ENCODE measurements at places on chromosomes 1 and 21.

DNA sequence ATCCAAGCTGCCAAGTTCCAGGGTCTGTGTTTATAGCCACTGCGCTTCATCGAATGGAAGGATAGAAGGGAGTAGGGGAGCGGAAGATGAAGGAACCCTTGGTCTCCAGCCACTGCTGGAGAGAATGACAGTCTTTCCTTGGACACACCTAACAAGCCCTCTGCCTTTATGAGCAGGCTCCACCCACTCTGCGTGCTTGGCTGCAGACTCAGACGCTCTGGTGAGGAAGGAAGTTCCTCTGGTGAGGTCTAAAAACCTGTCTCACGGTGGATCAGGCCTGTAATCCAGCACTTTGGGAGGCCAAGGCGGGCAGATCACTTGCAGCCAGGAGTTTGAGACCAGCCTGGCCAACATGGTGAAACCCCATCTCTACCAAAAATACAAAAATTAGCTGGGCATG is 55.4 kb downstream of the MATN1 start:
- DNase-seq, result no peak

GRCh38 chr1:20404466-20404865 is 81.5 kb downstream of the CAMK2N1 start:
- DNase-seq, result no peak

DNA sequence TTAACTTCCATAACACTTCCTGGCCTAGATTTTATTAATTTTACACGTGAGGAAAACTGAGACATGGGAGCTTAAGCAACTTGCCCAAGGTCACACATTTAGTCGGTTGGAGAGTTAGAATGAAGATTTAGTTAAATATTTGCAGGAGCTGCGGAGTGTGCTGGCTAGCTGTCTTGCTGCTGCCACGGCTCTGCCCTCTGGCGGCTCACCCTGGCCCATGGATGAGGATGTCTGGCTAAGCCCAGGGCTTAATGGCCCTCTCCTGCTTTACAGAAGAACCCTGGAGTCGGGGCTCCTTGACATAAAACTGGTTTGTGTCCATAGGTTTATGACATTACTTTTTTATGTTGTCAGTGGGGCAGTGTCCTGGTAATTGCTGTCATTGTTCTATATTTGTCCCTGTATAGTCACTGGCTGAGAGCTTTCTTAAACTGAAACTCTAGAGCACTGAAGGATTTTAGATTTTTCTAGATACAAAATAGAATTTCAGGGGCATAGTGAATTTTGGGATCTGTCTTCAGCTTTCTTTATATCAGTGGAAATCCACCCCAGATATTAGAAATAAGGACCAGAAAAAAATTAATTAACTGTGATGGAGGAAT is 88.9 kb upstream of the WLS start:
- no peak for DNase-seq

GRCh38 chr1:89594096-89594740 is 38.7 kb upstream of the LRRC8C start:
- DNase-seq, result no peak

DNA sequence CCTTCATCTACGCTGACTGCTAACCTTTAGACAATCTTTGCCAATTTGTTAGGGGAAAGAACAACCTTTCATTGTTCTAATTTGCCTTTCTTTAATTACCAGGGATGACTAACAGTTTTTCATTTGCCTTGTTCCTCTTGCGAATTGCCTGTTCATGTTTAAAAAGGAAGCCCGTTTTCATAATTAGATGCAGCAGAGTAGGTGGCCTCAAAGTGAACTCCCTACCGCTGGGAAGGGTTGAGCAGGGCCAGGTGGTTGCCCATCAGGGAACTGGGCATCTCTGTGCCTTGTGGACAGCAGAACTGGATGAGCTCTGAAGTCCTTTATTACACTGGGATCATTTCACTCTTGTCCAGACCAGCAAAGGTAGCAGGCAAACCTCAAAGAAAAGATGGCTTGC is 59.0 kb downstream of the HIVEP3 start:
- no peak for DNase-seq

DNA sequence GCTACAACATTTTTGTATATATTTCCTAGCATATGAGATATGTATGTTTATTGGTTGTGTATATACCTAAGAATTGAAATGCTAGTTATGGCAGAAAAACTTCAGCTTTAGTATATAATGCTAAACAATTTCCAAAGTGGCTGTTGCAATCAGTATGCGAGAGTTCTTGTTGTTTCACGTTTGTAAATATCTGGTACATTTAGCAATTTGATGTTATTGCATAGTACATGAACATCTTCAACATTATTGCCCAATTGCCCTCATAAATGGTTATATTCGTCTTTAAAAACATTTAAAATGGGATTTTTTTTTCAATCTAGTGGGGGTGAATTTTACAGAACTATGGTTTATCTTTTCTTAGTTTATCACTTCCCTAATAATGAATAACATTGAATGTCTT is 86.2 kb upstream of the HP1BP3 start:
- no peak for DNase-seq

DNA sequence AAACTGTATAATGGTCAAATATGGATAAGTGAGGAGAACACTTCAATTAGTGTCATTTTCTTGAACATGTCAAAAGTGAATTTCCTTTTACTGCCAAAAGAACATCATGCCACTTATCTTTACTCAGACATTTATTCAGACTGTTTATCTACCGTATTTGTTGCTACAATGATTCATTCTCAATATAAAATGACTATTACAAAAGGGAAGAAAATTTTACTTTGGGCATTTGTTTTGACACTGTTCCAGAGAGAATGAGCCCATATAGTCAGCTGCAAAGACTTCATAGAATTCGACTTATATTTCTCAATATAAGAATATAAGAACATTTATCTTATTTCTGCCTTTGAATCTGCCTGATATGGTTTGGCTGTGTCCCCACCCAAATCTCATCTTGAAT is 1699.1 kb downstream of the BRINP3 start:
- DNase-seq, result no peak
